ENCODE measurements at places on chromosomes 16 and 17.

DNA sequence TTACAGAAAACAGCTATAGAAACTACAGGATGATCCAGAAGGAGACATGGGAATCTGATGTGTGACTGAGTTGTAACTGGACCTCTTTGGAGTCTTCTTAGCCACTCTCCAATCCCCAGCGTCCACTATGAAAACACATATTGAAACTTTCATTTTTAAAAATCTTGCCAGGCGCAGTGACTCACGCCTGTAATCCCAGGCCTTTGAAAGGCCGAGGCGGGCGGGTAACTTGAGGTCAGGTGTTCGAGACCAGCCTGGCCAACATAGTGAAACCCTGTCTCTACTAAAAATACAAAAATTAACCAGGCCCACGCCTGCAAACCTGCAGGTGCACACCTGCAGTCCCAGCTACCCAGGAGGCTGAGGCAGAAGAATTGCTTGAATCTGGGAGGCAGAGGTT, 53.3 kb downstream of the HIC1 start:
- no peak for DNase-seq

DNA sequence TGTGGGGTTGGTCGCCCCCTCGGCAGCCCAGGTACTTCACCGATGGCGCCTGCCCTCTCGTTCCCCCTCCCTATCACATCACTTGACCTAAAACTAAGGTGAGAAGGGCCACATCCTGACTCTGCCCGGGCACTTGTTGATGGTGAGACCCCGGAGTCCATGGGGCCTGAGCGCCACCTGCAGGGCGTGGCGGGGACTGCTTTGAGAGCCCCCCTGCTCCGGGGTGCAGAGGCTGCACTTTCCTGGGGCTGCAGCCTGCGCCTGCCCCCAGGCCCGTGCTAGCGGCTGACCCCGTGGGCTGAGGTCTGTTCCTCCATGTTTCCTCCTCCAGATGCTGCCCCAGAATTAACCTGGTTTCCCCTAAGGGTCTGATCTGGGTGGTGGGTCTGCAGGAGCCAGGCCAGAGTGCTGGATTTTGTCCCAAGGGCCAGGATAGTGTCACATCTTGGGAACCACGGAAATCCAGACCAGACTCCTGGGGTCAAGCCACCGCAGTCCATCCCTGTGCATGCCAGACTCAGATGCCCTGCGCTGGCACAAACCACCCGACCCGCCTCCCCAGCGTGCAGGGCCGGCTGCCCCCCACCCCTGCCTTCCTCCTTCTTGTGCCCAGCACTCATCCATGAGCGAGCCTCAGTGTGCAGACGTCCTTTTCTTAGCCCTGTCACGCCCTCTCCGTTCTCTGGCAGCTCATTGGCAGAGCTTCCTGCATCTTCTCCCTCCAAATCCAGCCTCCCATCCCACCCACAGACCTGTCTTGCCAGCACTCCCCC, 2.7 kb downstream of the NDUFAF8 start:
- DNase-seq, result peak; percentile 73

DNA sequence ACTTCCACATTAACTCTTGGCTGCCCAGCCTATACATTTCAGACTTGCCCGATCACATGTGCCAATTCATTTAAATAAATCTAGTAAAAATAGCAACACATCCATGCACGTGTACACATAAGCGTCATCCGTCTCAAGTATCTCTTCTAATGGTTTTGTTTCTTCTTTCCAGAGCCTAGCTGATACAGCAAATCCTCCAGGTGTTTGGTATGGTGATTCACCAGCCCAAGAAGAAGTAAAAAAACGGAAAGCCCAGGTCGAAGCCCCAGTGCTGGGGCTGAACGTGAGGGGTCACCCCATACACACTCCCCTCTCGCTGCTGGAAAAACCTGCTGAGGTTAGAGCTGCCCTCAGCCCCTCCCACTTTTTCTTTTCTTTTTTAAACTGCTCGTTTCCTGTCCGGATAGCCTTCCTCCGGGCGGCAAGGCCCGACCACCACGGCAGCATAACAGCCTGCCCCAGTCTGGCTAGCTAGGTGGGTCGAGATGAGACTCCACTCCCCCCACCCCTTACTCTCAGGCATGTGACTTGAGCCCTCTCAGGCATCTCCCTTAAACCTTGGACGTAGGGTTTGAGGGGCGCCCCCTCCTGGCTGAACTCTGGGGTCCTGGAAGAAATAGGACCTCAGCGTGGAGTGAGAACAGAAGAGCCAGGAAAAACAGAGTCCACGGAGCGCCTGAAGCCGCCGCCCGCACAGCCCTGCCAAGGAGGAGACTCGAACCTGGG, 13.9 kb upstream of the OR1F1 start:
- DNase-seq, result peak; percentile 29

- no peak for DNase-seq
These were observed 10.9 kb downstream of the RABEP2 start for GRCh38 chr16:28913946-28914724.

- DNase-seq, result no peak
These were observed 3.1 kb upstream of the PHKG2 start for GRCh38 chr16:30745082-30745481.

DNA sequence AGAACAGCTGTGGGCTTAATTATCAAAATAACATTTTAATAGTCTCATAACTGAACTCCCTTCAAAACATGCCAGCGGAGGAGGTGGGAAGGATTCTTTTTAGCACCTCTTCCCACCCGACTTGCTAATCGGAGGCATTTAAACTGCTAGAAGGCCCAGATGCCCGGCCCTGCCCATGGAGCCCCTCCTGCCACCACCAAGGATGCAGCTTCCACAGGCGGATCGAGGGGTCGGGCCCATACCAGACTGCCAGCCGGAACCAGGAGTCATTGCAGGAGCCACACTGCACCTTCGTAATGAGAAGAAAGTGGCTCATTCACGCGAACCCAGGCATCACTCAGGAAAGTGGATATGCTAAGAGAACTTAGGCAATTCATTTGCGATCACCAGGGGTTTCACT, 201.2 kb downstream of the C16orf78 start:
- DNase-seq, result no peak

GRCh38 chr17:65966072-65966695, 225.7 kb downstream of the CEP112 start:
- DNase-seq, result no peak

GRCh38 chr17:50514936-50515702, 6.9 kb downstream of the MYCBPAP start:
- DNase-seq, result no peak

GRCh38 chr17:72119873-72120641, 763 bp upstream of the SOX9 start:
- DNase-seq, result no peak

GRCh38 chr16:85878875-85879274, 20.1 kb upstream of the IRF8 start:
- DNase-seq, result no peak

DNA sequence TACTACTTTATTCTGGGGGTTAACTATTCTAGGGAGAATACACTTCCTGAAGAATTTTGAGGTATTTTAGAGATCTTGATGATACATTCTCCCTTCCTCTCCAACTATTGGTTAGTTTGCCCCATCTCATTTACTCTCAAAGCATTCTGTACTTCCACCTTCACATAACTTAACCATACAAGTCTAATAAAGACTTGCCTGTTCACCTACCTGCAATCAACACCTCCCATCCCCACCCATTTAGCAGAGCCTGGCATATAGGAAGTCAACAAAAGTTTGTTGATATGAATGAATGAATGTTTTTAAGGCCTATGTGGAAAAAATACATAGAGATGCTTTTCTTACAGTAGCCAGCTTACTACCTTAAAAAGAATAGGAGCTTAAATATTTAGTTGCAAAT, 50.8 kb downstream of the MYO1D start:
- no peak for DNase-seq

GRCh38 chr17:69445132-69445531, 30.6 kb downstream of the MAP2K6 start:
- no peak for DNase-seq

DNA sequence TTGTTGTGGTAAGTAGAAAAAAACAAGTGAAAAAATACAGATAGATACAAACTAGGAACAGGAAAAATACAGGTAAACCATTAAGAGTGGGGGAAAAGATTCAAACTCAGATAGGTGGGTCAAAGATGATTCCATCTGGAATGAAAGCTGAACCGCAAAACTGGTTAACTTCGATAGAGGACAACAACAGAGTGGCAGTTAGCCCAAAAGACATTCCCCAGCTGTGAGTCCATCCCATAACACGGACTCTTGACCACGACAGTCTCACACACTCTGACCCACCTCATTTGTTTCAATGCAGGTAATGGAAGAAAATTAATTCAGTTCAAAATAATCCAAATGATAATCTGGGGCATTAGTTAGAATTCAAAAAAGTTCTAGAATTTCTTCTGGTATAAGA, 13.5 kb downstream of the ELAC2 start:
- DNase-seq, result no peak

- DNase-seq, result no peak
These were observed 53.7 kb upstream of the ETV4 start for GRCh38 chr17:43599835-43600234.
